ENCODE measurements at places on chromosomes 1 and 21.

GRCh38 chr1:201652181-201652580 is 113.3 kb downstream of the NAV1 start:
- ATAC-seq: no peak

- no peak for ATAC-seq
These were observed 35.6 kb upstream of the USH2A start for GRCh38 chr1:216458812-216459211.

DNA sequence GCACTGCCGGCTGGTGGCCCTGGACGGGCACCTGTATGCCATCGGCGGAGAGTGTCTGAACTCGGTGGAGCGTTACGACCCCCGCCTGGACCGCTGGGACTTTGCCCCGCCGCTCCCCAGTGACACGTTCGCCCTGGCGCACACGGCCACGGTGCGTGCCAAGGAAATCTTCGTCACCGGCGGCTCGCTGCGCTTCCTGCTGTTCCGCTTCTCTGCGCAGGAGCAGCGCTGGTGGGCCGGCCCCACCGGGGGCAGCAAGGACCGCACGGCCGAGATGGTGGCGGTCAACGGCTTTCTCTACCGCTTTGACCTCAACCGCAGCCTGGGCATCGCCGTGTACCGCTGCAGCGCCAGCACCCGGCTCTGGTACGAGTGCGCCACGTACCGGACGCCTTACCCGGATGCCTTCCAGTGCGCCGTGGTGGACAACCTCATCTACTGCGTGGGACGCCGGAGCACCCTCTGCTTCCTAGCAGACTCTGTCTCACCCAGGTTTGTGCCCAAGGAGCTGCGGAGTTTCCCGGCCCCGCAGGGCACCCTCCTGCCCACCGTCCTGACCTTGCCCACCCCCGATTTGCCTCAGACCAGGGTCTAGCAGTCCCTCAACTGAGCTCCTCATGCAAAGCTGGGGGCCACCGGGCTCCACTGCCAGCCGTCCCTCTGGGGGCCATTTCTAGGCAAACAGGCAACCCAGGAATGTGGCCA is 2.1 kb downstream of the KLHDC7A start:
- ATAC-seq: no peak

DNA sequence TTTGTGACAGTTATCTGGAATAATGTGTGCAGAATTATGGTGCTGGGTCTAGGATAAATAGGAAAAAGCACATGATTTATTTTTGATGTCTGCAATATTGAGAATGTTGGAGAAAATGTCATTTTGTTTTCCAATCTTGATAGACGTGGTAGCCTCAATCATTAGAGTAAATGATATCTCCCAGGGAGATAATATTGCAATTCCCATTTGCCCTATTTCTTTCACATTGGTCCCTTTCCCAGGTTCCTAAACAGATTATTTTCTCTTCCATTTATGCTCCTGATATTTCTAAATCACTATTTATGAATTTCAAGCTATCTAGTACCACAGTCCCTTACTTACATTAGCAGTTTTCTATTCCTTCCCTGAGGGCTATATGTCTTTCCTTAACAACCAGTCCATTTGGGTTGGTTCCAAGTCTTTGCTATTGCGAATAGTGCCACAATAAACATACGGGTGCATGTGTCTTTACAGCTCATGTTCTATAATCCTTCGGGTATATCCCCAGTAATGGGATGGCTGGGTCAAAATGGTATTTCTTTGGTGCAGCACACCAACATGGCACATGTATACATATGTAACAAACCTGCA is 447.3 kb downstream of the PLA2G4A start:
- ATAC-seq: no peak

GRCh38 chr1:119075614-119076013 is 64.8 kb downstream of the WARS2 start:
- ATAC-seq: no peak
